ENCODE measurements at places on chromosomes 1 and 21.

- no peak for DNase-seq
Measured at GRCh38 chr1:200627575-200628222, 7.1 kb upstream of the KIF14 start.

DNA sequence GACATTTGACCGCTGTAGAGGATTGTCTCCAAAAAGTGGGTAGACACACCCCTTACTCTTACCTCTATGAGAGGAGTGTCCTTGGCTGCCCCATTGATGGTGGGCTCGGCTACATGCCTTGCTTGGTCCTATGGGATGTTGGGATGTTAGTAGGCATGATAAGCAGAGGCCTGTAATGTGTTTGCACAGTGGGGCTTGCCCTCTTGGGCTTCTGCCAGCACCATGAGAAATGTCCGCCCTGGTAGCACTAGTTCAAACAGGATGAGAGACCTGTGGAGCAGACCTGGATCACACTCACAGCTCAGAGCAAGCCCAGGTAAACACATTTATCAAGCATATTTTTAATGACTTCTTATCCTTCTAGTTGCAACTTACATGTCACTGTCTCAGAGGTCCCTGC lies 54.2 kb downstream of the SH3GLB1 start:
- no peak for DNase-seq

- no peak for DNase-seq
Measured at GRCh38 chr1:171966426-171967220, 125.3 kb downstream of the DNM3 start.

- DNase-seq = no peak
Measured at GRCh38 chr21:41636636-41637630, 129.0 kb upstream of the TMPRSS2 start.

DNA sequence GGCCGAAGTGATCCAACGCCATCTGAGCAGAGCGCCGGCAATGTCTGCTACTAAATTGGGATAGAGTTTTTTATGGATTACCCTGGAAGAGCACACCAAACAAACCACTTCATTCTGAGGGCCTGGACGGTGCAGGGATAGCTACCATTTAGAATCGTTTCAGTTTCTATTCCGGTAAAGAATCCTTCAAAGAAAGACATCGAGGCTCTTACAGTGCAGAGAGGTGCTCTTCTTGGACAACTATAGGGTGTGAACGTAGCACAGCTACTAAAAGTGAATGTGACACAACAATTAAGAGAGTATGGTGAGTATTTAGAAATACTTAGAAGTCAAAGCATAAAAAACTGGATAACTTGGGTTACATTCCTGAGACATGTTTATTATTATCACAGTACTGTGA lies 16.1 kb downstream of the HIVEP3 start:
- no peak for DNase-seq

GRCh38 chr1:174652569-174653280 lies 205.0 kb downstream of the GPR52 start:
- no peak for DNase-seq

- DNase-seq = no peak
Measured at GRCh38 chr1:51690285-51690961, 73.5 kb downstream of the OSBPL9 start.

DNA sequence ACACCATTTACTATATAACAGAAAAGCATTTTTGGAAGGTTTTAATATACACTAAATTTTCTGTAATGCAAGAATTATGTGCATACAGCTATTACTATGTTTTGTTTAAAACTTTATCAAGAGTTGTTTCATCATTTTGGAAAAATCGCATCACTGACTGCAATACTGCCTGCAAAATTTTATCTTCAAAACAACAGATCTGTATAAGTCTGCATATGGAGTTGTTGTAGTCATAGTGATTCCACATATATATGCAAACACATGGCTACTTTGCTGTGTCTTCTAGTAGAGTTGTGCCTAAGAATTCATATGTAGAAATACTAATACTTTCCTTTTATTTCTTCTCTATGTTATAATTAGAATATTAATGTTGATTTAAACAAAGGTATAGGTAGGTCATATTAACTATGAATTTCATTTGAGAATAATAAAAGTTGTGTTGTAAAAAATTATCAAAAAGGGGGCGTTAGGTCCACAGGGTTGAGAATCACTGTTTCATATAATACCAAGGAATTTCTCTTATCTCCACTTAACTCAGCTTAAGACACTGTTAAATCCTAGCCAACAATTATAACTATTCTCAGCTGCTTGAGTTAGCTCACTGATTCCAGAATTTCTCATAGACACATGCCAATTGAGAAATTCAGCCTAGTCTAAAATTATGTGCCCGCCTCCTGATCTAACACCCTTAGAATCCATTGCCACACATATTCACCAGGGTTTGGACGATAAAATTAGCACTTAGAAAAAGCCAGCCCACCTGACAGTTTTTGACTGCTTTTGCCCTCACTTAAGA lies 22.9 kb upstream of the LAMC1 start:
- DNase-seq = no peak

- DNase-seq = no peak
Measured at GRCh38 chr1:202563818-202564217, 146.4 kb downstream of the SYT2 start.

DNA sequence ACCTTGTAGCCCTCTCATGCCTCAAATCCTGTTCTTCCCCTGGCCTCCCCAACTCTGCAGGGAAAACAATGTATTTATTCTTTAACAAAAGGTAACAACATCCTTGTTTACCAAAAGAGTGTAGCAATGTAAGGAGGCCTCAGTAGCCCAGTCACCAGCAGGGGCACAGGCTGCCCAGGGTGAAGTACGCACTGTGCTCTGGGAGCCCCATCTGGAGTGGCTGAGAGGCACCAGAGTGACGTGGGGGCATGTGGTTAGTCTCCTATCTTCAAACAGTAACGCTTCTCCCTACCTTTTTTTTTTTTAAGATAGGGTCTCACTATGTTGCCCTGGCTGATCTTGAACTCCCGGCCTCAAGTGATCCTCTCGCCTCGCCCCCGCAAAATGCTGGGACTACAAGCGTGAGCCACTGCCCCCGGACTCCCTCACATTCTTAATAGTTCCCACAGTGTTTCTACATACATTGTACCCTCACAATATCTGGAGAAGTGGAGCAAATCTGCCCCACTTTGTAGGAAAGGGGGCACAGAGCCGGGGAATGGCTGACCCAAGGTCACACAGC lies 51.3 kb upstream of the ECE1 start:
- DNase-seq = no peak
